ENCODE measurements at places on chromosomes 4 and X.

DNA sequence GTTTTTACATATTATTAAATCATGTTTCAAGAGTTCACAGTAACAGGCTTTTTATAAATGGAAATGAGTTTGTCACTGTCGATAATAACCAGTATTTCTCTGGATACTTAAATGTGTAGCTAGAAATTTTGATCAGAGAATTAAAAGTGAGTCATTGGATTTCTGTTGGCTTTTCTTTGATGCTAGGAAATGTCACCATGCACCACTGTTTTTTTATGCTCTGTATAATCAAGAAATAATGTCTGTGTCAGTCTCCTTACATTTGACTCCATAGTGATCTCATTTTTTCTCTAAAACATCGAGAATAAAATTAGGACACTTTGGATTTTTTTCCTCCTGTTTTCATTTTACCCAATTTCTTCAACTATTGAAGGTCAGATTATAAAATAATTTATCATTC lies 234.2 kb downstream of the RAPGEF2 start:
- no peak for DNase-seq

GRCh38 chr4:23754688-23755087 lies 135.2 kb downstream of the PPARGC1A start:
- DNase-seq = no peak

DNA sequence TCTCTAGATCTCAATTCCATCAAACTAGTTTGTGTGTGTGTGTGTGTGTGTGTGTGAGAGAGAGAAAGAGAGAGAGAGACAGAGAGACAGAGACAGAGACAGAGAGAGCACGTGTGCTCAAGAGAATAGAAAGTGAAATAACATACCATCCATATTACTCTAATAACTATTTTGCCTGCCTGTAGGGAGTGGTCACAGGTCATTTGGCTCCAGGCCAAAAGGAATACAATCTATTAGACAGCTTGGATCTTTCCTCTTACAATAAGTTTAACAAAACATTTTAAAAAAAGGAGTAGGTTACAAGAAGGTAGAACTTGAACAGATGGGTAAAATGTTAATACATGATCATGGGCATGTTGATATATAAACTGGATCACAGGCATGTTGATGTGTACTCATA lies 76.2 kb downstream of the COL4A6 start:
- no peak for DNase-seq

DNA sequence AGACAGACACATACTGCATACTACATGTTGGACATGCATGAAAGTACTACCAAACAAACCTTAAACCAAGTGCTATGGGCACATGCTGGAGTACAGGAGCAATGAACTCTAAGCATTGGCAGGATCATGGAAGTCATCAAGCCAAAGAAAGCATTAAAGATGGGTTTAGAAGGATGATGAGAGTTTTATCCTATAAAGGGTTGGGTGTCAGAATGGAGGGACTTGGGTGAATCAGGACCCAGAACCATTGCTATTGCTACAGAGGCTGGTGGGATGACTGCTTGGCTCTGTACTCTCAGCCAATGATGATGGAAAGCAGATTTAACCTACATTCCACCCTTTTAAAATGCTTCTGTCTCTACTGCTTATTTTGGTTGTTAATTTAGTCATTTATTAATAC lies 233.9 kb upstream of the EDA2R start:
- DNase-seq = no peak

- DNase-seq = peak; percentile 55
These were observed 162.8 kb downstream of the PPP1R2C start for GRCh38 chrX:42615161-42615563.

- DNase-seq = no peak
These were observed 287.4 kb downstream of the CHIC1 start for GRCh38 chrX:73850124-73851013.
